ENCODE measurements at places on chromosomes 4 and X.

- DNase-seq, result no peak
These were observed 15.0 kb upstream of the TRIM2 start for GRCh38 chr4:153189016-153189801.

- DNase-seq, result no peak
These were observed 17.4 kb downstream of the BCAP31 start for GRCh38 chrX:153706799-153707198.

DNA sequence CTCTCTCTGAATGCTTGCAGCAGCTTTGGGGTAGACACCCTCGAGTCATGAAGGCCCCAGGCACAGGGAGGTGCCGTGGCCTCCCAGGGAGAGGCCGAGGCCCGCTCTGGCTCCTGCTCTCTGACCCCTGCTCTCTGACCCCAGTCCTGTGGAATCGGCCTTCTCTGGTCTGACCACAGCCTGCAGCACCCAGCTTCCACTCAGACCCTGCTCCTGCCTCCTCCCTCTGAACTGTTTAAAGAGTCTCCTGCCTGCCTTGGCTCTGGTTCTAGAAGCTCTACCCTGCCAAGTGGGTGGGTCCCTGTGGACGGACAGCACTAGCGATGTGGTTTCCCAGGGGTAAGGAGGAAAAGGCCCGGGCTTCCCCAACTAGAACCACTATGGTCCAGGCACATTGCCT is 78.2 kb upstream of the TMEM150C start:
- DNase-seq, result no peak

GRCh38 chr4:4960574-4960973 is 58.7 kb downstream of the CYTL1 start:
- DNase-seq, result no peak

- DNase-seq, result no peak
These were observed 61.7 kb upstream of the GUCY1A1 start for GRCh38 chr4:155604718-155605626.

- DNase-seq, result peak; percentile 29
These were observed 8.8 kb upstream of the MGST2 start for GRCh38 chr4:139656614-139657486.

- DNase-seq, result peak; percentile 23
These were observed 4.3 kb upstream of the TSPAN5 start for GRCh38 chr4:98662626-98663225.

DNA sequence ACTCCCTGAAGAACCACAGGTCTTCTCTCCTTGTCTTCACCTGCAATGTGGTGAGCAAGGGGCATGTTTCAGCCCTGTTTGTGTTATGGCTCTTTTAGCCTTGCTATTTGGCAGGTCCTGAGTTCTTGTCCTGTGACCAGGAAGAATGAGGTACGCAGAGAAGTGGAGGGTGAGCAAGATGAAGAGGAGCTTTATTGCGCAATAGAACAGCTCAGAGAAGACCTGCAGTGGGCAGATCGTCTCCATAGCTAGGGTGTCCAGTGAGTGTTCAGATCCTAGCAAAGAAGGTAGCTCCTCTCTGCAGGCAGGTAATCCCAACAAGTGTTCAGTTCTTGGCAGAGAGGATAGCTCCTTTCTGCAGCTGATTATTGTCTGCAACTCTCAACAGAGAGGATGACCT is 672.9 kb downstream of the SH3BGRL start:
- DNase-seq, result no peak

Data from activated T-cell treated with anti-CD3 and anti-CD28 coated beads for 24 hours (primary cell).